ENCODE measurements at places on chromosomes 13 and 19.

GRCh38 chr19:51971624-51972023 lies 15.0 kb downstream of the ZNF350 start:
- no peak for DNase-seq

- peak; percentile 22 for DNase-seq
Measured at GRCh38 chr13:86085890-86086289, 286.7 kb upstream of the SLITRK6 start.

- no peak for DNase-seq
Measured at GRCh38 chr13:24734950-24735349, 29.0 kb upstream of the RNF17 start.

GRCh38 chr13:42420304-42420703 lies 148.4 kb downstream of the AKAP11 start:
- DNase-seq = no peak

DNA sequence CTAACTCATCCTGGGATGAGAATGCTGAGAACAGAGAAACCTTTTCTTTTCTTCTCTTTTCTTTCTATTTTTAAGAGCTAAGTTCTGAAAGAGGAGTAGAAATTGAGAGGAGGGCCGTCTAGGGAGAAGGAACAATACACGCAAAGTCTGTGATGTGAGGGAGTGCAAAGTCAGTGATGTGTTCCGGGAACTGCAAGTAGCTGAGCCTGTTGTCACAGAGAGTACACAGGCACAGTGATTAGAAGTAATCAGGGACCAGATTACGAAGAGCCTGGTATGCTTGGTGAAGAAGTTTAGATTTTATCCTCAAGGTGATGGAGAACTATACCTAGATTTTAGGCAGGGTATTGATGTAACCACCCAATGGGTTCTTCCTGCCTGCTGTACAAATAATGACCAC lies 32.0 kb upstream of the CXCL17 start:
- no peak for DNase-seq

GRCh38 chr19:56837492-56838023 lies 3.0 kb downstream of the PEG3 start:
- no peak for DNase-seq

- no peak for DNase-seq
Measured at GRCh38 chr19:55353803-55354697, 469 bp downstream of the COX6B2 start.

DNA sequence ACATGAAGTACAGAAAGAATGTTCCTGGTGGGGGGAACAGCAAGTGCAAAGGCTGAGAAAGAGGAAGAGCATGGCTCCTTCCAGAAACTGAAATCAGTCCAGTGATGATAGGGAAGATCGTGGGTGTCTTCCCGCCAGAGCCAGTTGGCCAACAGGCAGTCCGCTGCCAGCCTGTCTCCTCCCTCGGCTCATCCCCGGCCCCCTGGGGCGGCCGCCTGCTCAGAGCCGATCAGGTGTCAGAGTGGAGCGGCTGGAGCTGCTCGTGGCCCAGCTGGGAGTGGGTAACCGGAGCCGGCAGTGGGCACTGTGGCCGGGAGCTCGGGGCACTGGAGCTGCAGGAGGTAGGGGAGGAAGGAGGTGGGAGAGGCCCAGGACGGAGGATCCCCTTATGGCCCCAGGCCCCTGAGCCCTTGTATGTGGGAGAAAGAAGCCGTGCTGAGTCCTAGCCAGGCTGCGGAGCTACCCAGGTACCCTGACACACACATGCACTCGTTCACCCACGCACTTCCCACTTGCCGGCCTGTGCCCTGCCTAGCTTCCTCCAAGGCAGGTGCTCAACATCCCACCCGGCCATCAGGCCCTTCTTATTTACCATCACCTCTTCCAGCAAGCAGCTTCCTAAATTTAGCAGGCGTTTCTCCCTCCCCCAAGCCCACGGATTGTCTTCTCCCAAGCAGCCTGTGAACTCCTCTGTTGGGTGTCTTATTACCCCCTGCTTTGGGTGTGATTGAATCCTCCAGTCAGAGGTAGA lies 1.7 kb downstream of the ANKRD24 start:
- DNase-seq = peak; percentile 81

- no peak for DNase-seq
Measured at GRCh38 chr19:51417107-51417809, at the start of gene SIGLEC10. Gene SIGLEC10, minus strand, starts transcription at chr19:51417642. Its CDS starts 61 bp downstream, at chr19:51417581.

GRCh38 chr13:98761986-98762616 lies 9.6 kb upstream of the SLC15A1 start:
- no peak for DNase-seq

DNA sequence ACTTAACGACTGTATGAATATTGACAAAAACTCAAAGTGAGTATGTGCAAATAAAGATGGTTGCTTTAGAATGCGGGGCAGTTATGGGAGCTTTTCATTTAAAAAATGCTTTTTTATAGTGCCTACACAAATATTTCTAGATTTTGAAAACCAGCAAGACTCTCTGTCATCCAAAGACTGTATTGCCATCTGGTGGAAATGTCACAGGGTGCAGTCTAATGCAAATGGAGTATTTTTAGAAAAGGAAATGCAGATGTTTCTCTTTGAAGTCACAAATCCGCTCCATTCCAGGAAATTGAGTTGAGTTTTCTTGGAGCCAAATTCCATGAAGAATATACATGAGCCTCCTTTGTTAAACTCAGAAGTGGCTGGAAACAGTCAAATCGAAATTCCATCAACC lies 2.3 kb upstream of the C1QTNF9B start:
- DNase-seq = no peak

DNA sequence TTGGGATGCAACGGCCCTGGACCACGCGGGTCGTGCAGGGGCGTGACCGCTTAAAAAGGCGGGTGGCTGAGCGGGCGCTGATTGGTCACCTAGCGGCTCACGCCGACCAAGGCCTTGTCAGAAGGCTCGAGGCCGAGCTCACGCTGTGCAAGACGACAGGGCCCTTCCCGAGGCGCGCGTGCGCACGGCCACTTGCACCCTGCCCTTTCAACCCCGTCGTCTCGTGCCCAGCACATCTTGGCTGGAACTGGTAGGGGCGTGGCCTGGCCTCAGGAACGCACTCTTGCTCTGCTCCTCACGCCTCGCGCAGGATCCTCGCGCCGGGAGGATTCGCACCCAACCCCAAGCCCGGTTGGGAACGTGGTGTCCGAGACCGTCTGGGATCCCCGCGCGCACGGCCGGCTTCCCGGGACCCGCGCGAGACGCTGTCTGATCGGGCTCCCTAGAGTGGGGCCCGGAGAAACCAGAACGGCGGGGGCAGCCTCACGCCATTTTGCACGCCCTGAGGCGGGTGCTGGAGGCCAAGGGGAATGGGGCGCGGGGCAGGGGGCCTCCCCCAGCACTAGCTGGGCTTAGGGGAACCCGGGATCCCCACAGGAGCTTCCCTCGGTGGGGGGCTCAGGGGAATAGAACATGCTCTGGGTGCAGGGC lies at the start of gene MEIOSIN:
Gene MEIOSIN (plus strand): TSS at position 280 of the 651 bp plus-strand sequence. CDS start 1,938 bp downstream, outside the sequence.
- no peak for DNase-seq

GRCh38 chr13:29730253-29730652 lies 120.2 kb downstream of the UBL3 start:
- DNase-seq = no peak

GRCh38 chr19:8595651-8596050 lies 14.9 kb downstream of the ADAMTS10 start:
- DNase-seq = no peak

DNA sequence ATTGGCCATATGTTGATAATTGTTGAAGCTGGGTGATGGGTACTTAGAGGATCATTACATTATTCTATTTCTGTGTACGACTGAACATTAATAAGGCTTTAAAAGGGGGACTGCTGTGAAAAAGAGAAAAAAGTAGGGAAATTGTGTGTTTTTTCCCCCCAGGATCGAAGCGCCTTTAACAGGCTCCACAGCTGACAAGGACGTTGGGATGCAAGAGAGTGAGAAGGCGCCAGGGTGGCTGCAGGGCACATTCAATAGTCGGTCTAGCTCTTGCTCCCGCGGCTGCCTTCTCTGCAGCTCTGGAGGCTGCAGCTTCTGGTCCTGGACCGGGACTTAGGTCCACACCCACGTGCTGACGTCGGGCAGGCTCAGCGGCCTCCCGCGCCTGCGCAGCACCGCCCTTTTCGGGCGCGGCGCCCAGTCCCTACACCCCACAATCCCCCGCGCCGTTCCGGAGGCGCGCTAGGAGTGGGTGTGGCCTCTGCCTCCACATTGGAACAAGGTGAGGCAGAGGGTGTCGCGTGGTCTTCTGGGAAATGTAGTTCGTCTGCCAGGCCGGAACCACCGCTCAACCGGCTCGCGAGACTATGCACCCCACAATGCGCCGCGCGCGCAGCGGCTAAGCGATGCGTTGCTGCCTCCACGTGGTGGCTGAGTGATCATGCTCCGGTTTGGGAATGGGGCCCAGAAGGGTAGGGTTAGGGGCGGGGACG lies 4.9 kb upstream of the LRFN3 start:
- peak; percentile 99 for DNase-seq

DNA sequence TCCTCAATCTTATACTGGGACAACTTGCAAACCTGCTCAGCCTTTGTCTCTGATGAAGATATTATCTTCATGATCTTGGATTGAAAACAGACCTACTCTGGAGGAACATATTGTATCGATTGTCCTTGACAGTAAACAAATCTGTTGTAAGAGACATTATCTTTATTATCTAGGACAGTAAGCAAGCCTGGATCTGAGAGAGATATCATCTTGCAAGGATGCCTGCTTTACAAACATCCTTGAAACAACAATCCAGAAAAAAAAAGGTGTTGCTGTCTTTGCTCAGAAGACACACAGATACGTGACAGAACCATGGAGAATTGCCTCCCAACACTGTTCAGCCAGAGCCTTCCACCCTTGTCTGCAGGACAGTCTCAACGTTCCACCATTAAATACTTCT lies 4.0 kb upstream of the KLK3 start:
- DNase-seq = no peak

- DNase-seq = no peak
Measured at GRCh38 chr13:96662036-96662435, 332.2 kb downstream of the OXGR1 start.

DNA sequence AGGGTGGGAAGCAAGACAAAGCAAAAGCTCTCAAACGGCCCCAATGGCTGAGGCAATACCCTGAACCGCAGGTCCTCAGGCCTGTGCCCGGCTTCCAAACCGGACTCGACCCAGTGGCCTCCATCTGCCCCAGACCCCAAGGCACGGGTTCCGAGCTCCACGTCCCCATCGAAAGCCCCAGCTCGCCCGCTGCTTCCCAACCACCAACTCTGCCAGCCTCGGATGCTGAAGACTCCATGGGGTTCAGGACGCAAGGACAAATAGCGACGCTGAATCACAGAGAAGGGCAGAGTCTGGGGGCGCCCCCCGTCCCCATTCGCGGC lies 559 bp downstream of the POLR2E start:
- DNase-seq = no peak

- peak; percentile 31 for DNase-seq
Measured at GRCh38 chr19:14450168-14450874, 17.2 kb downstream of the PKN1 start.

DNA sequence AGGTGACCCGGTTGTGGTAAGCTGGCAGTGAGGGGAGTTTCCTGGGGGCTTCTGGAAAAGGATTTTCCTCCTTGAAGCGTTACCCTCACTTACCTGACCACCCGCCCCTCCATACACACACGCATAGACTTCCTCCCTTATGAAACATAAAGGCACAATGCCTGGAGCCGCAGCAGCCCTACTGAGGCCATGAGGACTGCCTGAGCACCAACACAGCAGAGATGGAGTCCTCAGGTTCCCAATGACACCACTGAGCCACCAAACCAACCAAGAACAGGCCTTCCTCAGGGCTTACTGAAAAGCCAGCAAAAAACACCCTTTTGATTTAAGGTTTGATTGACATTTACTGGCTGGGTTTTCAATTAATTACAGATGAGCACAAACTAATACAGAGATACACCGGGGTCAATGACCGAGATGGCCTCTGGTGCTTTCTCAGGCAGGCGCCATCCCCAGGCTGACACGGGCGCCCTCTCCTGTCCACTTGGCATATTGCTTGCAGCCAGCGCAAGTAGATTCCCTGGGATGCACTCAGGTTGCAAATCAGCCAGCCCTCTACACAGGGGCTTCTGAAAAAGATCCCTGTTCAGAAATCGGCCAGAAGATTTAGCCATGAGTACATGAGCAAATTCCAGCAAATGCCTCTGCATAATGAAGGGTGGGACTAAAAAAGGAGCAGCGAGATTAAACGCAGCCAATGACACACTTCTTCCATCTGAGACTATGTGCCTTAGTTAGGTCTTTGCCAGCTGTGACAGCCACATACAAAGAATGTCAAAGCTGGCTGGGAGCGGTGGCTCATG lies 14.8 kb downstream of the OPA3 start:
- no peak for DNase-seq

DNA sequence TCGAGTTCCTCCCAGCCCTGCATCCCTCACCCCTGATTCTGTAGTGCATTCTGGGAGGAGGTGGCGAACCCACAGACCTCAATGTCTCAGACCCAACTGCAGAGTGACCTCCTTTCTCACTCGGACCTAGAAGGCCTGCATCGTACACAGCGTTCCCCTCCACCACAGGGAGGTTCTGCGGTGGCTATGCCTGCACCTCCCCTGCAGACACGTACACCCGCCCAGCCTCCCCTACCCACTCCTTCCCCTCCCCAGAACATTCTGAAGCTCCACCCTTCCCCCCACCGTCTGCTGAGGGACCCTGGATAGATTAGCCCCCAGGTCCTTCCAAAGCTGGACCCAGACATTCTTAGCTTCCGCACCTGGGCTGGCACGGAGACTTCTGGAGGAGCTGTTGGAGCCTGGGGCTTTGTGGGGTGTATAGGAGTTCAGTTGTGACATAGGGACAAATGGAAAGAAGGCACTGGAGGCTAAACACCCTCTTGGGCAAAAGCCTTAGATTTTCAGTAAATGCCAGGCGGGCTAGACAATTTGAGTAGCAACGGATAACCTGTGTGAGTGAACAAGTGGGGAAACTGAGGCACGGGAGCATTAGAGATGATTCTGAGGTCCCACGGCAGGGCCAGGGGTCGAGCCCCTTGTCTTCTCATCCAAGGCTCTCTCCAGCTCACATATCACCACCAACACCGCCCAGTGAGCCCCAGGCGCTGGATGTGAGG lies 420 bp upstream of the FSD1 start:
- DNase-seq = no peak

Data from COR-L47 (cell line).